ENCODE measurements at places on chromosomes 2 and 18.

- no peak for DNase-seq
Observed at GRCh38 chr2:96823198-96823597, 7.1 kb downstream of the CNNM3 start.

DNA sequence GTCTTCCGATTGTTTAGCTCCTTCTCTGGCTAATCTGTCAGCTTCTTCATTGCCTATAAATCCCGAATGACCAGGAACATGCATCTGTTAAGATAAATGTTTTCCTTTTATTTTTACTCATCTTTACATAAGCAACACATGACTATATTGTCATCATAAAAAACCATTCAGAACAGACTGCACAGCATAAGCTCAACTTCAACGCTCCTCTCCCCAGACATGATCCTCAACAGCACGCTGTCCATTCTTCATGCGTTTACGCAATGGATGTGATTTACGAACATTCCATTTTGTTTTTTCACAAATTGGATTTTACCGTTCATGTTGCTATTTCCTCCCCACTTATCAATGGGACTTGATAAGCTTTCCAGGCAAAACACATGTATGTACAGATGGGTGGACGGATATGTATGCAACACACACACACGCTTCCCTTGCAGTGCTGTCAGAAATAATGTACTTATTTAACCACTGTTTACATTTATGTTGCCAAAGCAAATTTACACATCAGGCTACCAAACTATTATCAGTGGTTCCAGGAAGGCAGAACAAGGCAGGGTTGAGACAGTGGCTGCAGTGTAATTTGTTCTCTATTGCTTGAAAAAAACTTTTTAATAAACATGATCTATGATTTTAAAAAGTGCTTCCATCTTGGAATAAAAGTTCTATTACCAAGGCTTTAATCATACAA is 12.2 kb downstream of the RNASEH1 start:
- DNase-seq: no peak

- peak; percentile 10 for DNase-seq
Observed at GRCh38 chr2:88199912-88200682, 30.0 kb downstream of the THNSL2 start.

GRCh38 chr2:240147382-240147781 is 6.9 kb upstream of the OTOS start:
- DNase-seq: no peak

GRCh38 chr2:133841900-133842299 is 273.6 kb upstream of the NCKAP5 start:
- DNase-seq: no peak

GRCh38 chr2:48364100-48364499 is 165.9 kb upstream of the STON1 start:
- DNase-seq: no peak

- no peak for DNase-seq
Observed at GRCh38 chr2:164922134-164922533, 33.2 kb downstream of the SLC38A11 start.

Measured in stimulated activated naive CD4-positive, alpha-beta T cell treated with Interleukin-2 at 50 U/mL for 16 hours (primary cell).